ENCODE measurements at places on chromosomes 7 and 10.
A peak's percentile ranks its signal among the peaks of the same experiment; 100 is the strongest.

DNA sequence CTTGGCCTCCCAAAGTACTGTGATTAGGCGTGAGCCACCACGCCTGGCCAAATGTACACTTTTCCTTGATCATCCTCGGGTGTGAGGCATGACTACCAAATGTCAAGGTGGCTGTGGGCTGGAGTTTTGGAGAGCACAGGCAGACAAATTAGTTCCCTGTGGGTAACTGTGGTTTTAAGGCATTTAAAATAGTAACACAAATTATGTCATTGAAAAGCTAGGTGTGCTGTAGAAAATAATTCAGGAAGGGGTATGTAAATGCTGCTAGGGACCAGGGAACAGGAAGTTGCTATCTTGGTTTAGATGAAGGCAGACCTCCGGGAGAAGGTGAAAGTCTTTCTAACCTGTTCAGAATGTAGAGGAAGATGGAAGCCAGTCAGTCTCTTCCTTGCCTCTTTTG lies 9.9 kb downstream of the GLRX3 start:
- no peak for DNase-seq

GRCh38 chr7:71604818-71605414 lies 473.0 kb downstream of the GALNT17 start:
- no peak for DNase-seq

- DNase-seq, result no peak
These were observed 226.0 kb upstream of the NFE2L3 start for GRCh38 chr7:25926009-25926408.

DNA sequence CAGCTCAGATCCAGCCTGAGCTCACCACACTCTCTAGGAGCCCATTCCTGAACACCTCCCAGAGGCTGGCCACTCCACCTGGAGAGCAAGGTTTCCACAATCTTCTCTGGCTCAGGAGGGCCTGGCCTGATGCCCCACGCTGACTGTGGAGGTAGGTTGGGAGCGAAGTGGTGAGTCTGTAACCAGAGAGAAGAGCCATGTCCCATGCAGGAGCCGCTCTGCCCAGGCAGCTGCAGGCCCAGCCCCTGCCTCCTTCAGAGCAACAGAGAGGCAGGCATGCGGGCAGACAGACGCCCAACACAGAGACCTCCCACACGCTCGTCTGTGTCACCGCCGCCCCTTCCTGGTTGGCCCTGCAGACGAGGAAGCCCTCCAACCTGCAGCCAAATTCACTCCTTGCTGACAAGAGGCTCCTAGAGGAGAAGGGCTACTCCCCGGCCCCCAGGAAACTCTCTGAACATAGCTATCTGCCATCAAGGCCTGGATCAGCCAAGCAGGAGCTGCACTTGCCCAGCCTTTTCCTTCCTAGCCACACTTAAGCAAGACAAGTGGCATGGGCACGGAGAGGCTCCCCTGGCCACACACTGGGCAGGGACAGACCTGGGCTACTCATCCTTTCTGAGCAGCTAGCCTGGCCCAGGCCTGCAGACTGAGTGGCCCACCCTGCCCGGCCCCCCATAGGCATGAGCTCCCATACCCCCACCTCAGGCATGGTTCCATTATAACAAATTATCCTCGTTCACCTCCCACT lies 101.9 kb downstream of the GRID1 start:
- DNase-seq, result no peak

DNA sequence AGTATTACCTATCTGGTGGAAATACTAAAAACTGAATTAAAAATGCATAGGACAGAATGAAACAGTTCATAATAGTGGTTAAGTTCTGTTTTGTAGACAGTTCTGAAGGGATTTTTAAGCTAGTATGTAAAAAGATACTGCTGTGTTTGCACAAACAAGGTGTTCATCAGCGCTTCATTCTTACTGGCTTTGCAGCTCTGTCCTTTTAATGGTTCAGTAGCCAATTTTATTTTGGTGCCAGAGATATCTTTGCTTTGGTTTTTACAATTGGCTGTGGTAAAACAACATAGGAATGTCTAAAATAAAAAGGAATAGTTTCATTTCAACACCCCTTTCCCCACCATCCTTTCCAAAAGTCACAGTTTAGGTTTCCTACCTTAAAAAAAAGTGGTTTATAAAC lies 33.0 kb downstream of the STAM start:
- DNase-seq, result no peak

DNA sequence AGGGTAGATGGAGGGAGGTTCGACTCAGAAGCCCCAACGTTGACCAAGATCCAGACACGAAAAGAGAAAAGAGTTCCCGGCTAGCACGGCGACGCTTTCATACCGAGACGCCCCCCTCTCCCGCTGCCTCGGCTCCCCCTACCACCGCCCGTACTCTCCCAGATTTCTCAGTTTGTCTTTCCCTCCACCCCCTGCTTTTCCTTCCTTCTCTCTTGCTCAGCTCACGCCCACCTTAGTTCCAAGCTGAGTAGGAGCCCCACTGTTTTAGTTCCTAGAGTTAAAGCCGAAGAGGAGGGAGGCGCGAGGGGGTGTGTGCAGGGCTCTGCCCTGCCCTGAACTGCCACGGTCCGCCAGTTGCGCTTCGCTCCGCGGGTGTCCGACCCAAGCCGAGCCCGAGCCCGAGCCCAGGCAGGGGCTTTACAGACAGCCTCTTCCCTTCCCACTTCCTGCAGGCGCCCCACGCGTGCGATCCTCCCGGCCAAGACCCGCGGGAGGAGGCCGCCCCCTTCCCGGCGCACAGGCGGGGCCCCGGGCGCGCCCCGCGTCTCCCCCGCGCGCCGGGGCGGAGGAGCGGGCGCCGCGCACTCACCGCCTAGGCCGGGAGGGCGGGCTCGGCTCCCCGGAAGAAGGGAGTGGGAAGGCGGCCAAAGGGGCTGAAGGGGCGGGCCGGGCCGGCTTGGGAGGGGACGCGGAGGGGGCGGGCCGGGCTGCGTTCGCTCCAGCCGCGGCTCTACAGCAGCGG lies at the start of gene EPHB6:
Gene EPHB6 (plus strand): TSS at position 705 of the 742 bp plus-strand sequence. CDS start 8,152 bp downstream, outside the sequence.
- peak; percentile 72 for DNase-seq

GRCh38 chr10:6738112-6738768 lies 158.2 kb upstream of the PRKCQ start:
- DNase-seq, result no peak

DNA sequence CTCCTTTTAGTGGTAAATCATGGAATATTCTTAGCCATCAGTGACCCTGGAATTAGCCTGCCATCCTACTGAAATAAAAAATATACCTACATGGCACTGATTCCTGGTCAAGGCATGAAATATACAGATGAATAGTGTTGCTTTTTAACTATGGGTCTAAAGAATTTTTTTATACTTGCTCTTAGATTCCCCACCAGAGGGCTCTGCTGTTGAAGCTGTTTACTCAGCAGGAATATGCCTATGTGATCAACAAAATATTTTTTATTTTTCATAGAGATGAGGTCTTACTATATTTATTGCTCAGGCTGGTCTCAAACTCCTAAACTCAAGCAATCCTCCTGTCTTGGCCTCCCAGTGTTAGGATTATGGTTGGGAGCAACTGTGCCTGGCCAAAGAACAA lies 13.5 kb downstream of the ZC3HC1 start:
- DNase-seq, result no peak

GRCh38 chr7:91286432-91286831 lies 22.2 kb downstream of the FZD1 start:
- DNase-seq, result peak; percentile 38

DNA sequence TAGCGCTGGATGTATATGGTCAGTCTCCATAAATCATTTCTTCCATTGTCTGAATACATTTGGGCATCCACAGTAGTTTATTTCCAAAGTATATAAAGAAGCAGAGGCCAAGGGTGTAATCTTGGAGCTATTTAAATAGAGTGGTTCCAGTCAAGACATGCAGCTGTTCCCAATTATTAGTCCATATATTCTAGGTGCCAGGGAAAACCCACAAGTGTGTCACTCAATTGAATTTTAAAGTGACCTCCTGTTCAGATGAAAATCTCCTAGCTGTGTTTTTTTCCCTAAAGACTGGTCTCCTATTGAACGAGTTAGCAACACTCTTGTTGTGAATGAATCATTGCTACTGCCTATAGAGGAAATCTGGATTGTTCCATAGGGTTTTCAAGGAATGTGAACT lies 260.2 kb upstream of the BMPER start:
- no peak for DNase-seq

- DNase-seq, result no peak
These were observed 21.9 kb downstream of the PRLHR start for GRCh38 chr10:118573512-118573911.

- no peak for DNase-seq
These were observed 36.0 kb downstream of the RHOBTB1 start for GRCh38 chr10:60908031-60908430.

DNA sequence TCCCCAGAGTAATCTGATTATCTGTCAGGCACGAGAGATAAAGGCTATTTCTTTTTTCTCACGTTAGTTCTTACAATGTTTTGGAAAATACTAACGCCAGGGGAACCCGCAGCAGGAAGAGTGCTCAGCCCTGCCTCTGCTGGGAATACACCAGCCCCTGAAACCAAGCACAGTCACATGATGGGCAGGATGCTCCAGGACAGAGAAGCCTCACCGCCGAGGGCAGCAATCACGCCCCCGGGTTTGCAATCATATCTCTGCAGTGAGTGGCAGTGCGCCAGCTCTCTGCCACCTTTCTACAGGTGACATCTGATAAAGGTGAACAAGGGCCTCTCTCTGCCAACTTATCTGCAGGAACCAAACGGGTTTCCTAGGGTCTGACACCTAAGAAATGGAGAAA lies 39.8 kb downstream of the BRI3 start:
- peak; percentile 19 for DNase-seq

GRCh38 chr7:66348531-66348930 lies 143.4 kb downstream of the TPST1 start:
- DNase-seq, result no peak

DNA sequence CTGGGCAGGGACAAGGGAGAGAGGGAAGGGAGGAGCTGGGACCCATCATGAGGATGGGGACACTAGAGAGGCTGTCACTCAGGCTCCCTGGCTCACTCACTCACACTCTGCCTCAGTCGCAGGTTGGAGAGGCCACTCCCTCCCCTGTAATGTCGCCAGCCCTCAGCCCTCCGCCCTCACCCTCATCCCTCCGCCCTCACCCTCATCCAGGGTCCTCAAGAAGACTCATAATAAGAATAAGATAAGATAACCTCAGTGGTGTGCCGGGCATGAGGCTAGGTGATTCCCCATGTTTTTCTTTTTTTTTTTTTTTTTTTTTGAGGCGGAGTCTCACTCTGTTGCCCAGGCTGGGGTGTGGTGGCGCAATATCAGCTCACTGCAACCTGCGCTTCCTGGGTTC lies 92.2 kb downstream of the GTF2IRD1 start:
- no peak for DNase-seq

GRCh38 chr7:6482743-6483119 lies 35.0 kb upstream of the DAGLB start:
- DNase-seq, result no peak

GRCh38 chr7:29976673-29977415 lies 12.8 kb downstream of the SCRN1 start:
- DNase-seq, result no peak

GRCh38 chr7:50815138-50815537 lies 32.4 kb upstream of the GRB10 start:
- no peak for DNase-seq

DNA sequence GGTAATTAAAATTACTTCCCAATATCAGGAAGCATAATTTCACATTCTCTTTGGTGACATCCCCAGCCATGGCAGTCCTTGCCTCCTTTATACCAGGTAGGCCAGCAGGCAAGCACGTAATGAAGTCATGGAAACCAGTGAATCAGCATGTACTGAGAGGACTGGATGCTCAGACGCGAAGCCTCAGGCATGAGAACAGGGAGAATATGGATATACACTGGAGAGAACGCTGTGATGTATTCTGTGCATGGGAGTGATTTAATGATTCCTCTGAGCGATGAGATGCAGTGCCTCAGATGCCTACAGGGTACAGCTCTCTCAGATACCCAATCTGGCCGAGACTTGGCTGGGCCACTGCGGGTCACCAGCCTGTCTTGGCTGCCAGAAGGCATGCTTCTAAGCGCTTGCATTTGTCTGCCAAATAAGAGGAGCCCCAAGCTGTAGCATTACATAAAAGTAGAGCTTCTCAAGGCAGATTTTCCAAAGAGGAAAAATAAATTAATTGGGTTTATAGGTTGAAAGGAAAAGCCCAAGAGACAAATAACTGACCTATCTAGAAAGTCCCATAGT lies 238.1 kb downstream of the RELN start:
- no peak for DNase-seq

DNA sequence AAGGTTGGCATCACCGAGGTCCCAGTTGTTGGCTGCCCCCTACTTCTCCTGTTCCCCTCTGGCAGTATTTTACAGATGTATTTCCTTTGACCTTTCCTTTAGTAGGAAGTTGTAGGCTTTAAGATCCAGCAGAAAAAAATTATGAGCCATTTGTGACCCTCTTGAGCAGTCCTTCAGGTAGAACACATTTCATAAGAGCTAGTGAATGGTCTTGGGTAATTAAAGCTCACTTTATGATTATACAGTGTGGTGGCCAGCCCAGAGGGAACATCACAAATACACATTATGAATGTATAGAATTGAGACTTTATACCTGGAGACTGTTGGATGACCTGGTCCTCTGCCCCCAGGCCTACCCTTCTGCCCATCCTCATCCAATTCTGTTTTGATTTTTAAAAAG lies 57.0 kb downstream of the KAT6B start:
- DNase-seq, result no peak

GRCh38 chr7:39621784-39622411 lies 1.5 kb upstream of the RALA start:
- DNase-seq, result no peak

DNA sequence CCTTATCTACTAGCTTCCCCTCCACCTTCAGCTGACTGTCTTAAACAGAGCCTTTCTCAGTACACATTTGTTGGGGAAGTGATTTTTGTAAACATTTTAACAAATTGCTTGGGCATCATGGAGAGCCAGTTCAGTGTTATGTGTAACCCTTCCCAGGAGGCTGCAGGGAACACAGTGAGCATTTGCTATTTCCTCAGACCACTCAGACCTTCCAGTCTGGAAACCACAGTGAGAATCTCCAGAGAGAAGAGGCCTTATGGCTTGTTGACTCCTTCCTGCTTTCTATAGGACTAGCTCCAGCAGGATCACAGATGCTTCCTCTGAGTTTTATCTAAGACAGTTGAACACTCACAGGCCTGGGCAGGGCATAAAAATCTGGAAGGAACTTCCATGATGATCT lies 409.8 kb upstream of the NPVF start:
- no peak for DNase-seq

GRCh38 chr7:10930551-10930950 lies 43.1 kb upstream of the PHF14 start:
- no peak for DNase-seq

All from NCI-H2081 (cell line).